ENCODE measurements at places on chromosomes 1 and 21.

DNA sequence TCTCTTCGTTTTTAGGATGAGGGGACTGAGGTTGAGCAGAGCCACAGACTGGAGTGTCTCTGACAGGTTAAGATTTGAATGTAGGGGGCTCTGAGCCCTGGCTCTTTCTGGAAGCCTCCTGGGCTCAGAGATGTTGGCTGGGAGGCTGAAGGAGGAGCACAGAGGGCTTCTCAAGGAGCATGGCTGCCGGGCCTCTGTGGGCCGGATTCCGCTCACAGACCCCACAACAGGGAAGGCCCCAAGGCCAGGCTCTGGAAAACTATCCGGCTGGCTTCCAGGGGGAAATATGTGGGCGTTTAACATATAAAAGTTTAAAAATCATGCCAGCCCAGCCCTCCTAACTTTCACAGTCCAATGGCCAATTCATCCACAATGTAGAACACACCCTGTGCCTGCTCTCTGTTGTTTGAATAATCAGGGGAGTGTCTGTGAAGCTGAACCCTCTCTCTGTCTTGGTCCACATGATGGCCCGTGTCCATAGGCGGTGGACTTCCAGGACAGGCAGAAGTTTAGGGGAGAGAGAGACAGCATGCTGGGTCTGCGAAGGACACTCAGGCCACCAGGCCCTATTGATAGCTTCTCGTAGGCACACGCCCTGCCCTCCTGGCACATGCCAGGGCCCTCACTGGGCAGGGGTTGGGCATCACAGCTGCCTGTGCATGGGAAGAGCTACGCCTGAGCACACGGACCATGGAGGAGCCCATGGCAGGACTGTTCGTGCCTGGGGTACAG is 10.8 kb downstream of the OBSCN start:
- DNase-seq, result no peak

DNA sequence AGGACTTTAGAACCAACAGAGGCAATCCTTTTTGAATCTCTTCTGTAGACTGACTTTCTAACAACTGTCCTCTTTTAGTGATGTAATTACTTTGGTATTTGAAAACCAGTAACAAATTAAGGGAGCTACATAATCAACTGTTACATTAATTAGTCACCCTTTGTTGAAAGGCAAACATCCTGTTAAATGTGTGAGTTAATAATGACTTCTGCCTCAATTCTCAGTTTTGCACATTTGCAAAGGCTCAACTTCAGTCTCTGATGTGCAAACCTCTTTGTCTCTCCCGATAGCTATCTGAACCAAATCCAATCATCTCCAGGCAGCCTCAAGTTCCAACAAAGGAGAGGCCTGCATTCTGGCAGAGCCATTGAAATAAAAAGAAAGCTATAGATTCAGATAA is 135.4 kb upstream of the C8B start:
- DNase-seq, result no peak

- no peak for DNase-seq
Observed at GRCh38 chr1:175079338-175079737, 11.7 kb downstream of the TNN start.

GRCh38 chr1:212127221-212127620 is 91.7 kb downstream of the DTL start:
- no peak for DNase-seq

GRCh38 chr1:90952906-90953305 is 68.9 kb downstream of the ZNF644 start:
- no peak for DNase-seq

DNA sequence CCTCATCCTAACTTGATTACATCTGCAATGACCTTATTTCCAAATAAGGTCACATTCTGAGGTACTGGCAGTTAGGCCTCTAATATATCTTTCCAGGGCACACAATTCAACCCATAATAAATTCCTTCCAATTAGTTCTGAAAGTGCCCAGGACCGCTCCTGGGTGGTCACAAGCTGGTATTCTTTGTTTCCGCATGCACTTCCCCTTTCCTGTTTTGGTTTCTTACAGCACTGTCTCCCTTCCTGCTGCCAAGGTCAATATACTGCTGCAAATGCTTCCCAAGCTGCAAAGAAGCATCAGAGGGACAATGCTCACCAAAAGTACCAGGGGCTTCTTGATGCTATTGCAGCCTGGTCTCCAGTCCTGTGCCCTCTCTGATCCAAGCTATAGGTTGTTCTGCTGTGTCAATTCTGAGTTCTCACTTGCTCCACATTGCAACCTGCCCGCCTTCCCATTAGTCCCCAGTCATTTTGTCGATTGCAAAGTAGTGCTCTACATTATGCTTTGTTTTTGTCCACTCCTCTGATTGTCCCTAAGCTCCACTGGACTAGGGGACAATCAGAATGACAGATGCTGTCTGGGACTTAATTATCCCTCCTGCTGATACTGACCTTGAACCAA is 13.9 kb upstream of the XPR1 start:
- no peak for DNase-seq

DNA sequence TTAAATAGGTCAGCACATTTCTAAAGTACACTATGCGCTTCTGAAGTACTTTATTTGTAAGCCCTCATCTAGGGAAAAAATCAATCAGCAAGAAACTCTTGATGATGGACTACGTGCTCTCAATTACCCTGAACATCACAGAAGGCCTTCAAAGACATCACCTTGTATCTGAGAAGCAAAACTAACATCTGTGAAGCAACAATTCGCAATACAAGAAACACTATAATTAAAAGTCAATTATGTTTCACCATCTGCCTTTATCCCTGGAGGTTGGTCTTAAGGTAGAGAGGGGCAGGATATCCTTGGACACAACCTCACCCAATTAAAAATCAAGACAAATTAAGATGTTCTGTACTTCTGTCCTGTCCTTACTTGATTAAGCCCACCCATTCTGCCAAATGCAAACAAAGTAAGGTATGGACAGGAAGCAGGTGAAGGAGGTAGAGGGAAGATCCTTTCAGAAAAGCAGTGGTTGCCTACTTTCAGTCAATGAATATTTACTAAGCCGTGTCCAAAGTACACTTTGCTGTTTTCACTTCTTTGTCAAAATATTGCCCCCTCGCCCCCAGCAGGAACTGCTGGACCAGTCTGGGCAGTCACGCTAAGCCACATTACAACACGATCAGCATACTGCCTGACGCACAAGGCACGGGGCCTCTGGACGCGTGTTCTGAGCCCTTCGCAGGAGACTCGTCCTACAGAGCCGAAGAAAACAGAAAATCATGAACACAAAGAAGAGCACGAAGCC is 887 bp downstream of the SLC19A2 start:
- DNase-seq, result peak; percentile 42

Measured in midbrain (tissue), 1 donor.